GM20000 (cell line): ENCODE measurements at places on chromosomes 16 and 17.

- peak; percentile 55 for DNase-seq
These were observed 138.8 kb downstream of the PRKCA start for GRCh38 chr17:66441101-66441661.

DNA sequence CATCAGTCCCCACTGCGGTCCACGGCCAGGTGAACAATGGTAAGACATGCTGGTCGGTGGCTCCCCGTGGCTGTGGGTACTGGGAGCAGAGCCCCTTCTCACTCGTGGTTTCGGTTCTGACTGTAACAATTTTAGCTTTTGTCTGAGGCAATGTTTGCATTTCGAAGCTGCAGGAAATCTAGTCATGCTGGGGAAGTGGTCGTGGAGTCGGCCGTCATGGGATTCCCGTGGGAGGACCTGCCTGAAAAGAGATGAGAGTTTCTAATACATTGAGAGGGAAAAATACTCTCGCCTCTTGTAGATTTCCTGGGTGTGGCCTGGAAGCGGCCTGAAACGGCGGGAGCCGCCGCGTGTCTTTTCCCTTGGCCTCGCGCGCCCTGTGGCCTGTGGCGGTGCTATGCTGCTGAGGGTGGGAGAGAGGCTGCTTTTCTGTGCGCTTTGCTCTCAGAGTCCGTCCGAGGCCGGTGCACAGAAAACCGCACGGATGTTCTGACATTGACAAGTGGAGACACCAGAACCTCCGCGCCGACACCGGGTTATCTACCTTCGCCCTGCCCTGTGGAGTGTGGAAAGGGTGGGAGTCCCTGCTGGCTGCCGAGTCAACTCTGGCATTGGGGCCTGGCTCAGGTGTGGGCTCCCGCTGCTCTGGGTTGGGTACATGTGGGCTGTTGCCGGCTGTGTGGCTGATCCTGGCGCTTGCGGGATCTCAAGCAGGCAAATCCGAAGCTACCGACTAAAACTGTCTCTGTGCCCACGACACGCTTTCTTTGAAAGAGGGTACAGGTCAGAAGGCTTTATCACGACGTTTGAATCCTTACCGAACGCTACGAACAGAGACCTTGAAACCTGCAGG, 60.8 kb downstream of the WDR45B start:
- no peak for DNase-seq

GRCh38 chr17:9971991-9972390, 66.9 kb upstream of the RCVRN start:
- DNase-seq = no peak

DNA sequence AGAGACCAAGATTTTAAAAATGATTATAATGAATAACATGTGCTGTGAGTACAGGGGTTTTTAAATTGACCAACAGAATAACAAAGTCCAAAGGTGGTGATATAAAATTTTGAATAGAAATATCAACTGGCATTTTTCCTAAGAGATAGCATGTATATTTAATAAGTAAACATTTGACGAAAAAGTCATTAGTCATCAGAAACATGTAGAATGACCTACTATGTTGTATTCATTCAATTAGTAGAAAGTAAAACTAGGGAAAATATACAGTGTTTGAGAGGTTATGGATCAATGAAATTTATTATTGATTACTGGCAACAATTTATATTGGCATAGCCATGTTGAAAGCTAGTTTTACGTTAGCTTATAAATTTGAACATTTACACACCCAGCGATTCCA, 30.6 kb upstream of the CNTNAP4 start:
- DNase-seq = no peak
